Upper lobe of right lung (tissue), 1 donor: ENCODE measurements at places on chromosomes 16 and 17. TPM values are rescaled to one million over a fixed set of nuclear protein-coding genes. Genes with fewer than 3 reads are reported as not detected.

DNA sequence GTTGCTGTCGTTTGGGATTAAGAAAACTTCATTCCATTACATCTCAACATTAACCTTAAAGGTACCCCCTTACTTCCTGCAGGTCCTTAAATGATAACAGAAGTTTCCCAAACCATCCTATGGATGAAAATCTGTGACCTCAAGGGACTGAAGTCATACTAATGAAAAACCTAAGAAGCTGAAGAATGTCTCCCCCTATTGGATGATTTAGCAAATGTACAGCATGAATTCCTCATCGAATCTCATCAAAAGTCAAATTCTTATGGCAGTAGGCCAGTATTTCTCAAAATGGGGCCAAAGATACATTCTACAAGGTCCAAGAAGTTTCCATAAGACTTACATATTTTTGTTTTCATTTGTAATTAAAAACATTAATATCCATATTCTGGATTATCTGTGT, 13.5 kb downstream of the SCO1 start:
- H3K27ac ChIP-seq, result no peak overlapping the region
- no peak for DNase-seq
- H3K4me3 ChIP-seq, result no peak overlapping the region
- H3K36me3 ChIP-seq, result peaks cover 84% of the 10 kb centered on the region

HSD17B1 gene
- 1.4 TPM for total RNA-seq

- no peak for DNase-seq
- H3K27me3 ChIP-seq, result no peaks in the 10 kb centered on the region
Measured at GRCh38 chr16:74511961-74512360, 90.7 kb upstream of the CLEC18B start.

GOSR2 gene
- 66.5 TPM for total RNA-seq

DNA sequence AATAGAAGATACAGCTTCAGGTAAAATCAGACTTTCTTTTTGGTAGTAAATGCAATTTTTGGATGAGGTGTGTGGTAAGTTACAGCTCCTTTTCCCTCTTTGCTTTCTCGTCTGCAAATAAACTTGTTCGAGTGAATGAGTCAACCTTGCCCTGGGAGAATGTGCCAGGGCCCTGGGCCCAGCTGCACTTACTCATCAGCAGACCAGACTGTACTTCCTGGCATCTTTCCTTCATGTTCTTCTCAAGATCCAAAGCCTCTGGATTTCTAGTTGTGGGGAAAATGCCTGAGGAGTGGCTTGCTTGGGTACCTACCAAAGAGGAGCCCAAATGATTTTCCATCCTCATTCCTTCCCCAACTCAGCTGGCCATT, 5.4 kb upstream of the G6PC1 start:
- H3K4me1 ChIP-seq, result peaks cover 46% of the 10 kb centered on the region
- peak; percentile 78 for DNase-seq
- no peaks in the 10 kb centered on the region for H3K27me3 ChIP-seq
- no peak overlapping the region for H3K4me3 ChIP-seq
- H3K36me3 ChIP-seq, result no peaks in the 10 kb centered on the region

KRT31 gene
- total RNA-seq, result not detected

DNA sequence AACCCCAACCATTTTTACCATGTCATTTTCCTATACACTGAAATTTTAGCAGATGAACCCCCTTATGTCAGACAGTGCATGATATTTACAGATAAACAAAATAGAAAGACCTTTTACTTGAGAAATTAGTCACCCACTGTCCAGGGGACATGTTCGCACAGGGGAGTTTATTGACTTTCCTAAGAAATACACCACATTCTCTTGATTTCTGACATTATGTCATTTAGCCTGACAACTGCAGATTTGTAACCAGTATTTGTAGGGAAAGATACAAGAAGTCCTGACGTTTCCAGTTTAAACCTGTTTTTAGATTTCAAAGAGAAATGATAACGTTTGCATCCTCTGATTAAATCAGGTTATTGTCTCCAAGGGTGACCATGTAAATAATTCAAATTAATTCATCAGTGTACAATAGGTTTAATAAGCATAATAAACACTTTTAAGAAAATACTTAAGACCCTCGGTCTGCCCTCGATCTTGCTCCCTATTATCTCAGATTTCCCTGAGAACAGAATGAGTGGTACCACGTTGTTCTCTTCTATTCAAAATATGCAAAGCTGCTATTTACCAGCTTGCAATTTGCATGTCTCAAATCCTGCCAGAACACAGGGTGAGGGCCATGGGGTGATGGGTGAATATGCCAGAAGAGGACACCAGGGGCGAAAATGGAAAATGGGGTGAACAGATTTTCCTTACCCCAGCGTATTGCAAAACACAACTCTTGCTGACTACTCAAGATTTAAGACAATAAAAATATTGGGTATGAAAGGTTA, 2.1 kb upstream of the LYRM9 start:
- DNase-seq, result no peak
- H3K4me3 ChIP-seq, result no peak overlapping the region
- H3K36me3 ChIP-seq, result no peaks in the 10 kb centered on the region

MYH11 gene
- total RNA-seq, result 106 TPM

DNA sequence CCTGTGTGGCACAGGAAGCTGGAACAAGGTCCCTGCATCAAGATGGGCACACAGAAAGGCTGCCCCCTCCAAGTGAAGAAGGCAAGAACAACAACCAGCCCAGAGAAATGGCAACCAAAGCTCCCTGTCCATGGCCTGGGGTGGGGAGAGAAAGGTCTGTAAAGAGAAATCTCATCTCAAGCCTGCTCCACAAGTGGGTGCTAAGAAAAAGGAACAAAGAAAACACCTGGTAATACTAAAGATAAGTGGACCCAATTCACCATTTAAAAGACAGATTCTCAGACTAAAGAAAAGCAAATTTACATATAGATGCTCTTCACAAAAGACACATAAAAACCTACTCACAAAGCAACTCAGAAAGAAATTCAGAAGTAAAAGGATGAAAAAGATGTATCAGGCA, 107.4 kb downstream of the PARN start:
- no peak for DNase-seq
- H3K4me1 ChIP-seq, result peaks cover under 1% of the 10 kb centered on the region
- no peaks in the 10 kb centered on the region for H3K27me3 ChIP-seq

KRTAP4-7 gene
- not detected for total RNA-seq

GRCh38 chr17:8924595-8924994, 40.9 kb downstream of the PIK3R5 start:
- peaks cover 13% of the 10 kb centered on the region for H3K4me1 ChIP-seq
- DNase-seq, result no peak
- H3K4me3 ChIP-seq, result no peak overlapping the region
- no peaks in the 10 kb centered on the region for H3K36me3 ChIP-seq

GRCh38 chr16:10280262-10281170, 98.3 kb upstream of the GRIN2A start:
- H3K4me3 ChIP-seq, result no peak overlapping the region
- H3K36me3 ChIP-seq, result no peaks in the 10 kb centered on the region
- DNase-seq, result no peak
- no peak overlapping the region for H3K27ac ChIP-seq

- no peak for DNase-seq
- H3K4me3 ChIP-seq, result peak overlapping the region; percentile 24
- H3K27me3 ChIP-seq, result no peaks in the 10 kb centered on the region
- peak overlapping the region; percentile 73 for H3K27ac ChIP-seq
- H3K4me1 ChIP-seq, result peaks cover 35% of the 10 kb centered on the region
- H3K36me3 ChIP-seq, result no peaks in the 10 kb centered on the region
Measured at GRCh38 chr16:4052801-4053293, 63.4 kb downstream of the ADCY9 start.

ARHGAP27 gene
- 73.8 TPM for total RNA-seq

DNA sequence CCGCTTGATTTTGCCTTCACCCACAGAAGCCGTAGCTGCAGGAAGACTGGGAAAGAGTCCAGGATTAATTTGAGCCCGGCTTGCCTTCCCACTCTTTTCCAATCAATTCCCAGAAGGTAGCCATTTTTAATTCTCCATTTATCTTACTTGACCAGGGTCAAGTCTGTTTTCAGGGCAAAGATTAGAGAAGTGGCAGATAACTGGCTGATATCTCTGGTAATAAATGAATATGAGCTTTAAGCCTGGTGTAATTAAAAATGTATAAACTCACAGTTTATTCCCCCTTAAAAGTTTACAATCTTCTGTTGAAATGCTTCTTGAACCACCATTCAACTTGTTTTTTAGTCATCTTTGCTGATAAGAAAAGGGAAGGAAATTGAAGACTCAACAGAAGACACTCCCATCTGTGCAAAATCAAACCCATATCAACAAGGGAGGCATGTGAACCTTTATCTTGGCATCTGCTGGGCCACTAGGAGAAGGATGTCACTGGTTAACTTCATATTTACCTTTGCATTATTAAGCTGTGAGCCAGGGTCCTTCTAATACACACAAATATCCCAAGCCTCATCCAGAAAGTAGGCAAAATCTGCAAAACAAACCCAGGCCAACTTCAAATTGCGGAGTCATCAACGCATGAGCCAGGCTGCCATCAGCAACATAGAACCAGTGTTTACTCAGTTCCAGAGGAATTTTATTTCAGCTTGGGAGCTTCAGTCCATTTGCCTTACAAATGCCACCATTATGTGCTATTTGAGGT, 314.6 kb upstream of the MAF start:
- H3K4me1 ChIP-seq, result no peaks in the 10 kb centered on the region

- no peaks in the 10 kb centered on the region for H3K36me3 ChIP-seq
- peak overlapping the region; percentile 25 for H3K4me3 ChIP-seq
- peak; percentile 82 for DNase-seq
Measured at GRCh38 chr17:45311760-45312476, 4.9 kb downstream of the MAP3K14 start.

GRCh38 chr17:46072998-46073397, 73.9 kb downstream of the STH start:
- H3K27me3 ChIP-seq, result no peaks in the 10 kb centered on the region
- H3K36me3 ChIP-seq, result no peaks in the 10 kb centered on the region
- H3K4me1 ChIP-seq, result no peaks in the 10 kb centered on the region
- no peak for DNase-seq

ATXN1L gene
- 32.2 TPM for total RNA-seq

PARN gene
- 31.2 TPM for total RNA-seq

TMEM186 gene
- total RNA-seq, result 9.1 TPM

- H3K27me3 ChIP-seq, result no peaks in the 10 kb centered on the region
- H3K36me3 ChIP-seq, result no peaks in the 10 kb centered on the region
- no peak overlapping the region for H3K27ac ChIP-seq
- H3K4me3 ChIP-seq, result no peak overlapping the region
- DNase-seq, result no peak
- H3K4me1 ChIP-seq, result no peaks in the 10 kb centered on the region
Measured at GRCh38 chr16:72429671-72430081, 257.7 kb upstream of the PMFBP1 start.

TEKT1 gene
- total RNA-seq, result not detected

- no peak overlapping the region for H3K27ac ChIP-seq
- peaks cover 23% of the 10 kb centered on the region for H3K4me1 ChIP-seq
- no peaks in the 10 kb centered on the region for H3K36me3 ChIP-seq
Measured at GRCh38 chr17:49638818-49639217, 39.1 kb downstream of the SPOP start.

DNA sequence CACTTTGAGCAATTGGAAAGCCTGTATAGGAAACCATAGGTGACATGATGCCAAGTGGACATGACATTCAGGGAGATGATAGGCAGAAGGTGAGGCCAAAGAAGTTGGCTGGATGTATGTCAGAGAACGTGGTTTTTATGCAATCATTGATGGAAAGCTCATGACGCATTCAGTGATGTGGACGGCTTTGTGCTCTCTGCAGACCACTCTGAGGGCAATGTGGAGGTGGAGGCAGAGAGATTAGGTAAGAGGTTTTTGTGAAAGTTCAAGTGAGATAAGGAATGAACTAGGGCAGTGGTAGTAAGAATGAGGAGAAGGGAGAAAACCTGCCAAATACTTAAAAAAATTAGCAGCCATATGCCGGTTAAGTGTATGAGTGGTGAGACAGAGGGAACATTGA, 99.0 kb downstream of the PRKCA start:
- no peaks in the 10 kb centered on the region for H3K36me3 ChIP-seq
- no peak overlapping the region for H3K4me3 ChIP-seq
- H3K4me1 ChIP-seq, result peaks cover 24% of the 10 kb centered on the region

DNA sequence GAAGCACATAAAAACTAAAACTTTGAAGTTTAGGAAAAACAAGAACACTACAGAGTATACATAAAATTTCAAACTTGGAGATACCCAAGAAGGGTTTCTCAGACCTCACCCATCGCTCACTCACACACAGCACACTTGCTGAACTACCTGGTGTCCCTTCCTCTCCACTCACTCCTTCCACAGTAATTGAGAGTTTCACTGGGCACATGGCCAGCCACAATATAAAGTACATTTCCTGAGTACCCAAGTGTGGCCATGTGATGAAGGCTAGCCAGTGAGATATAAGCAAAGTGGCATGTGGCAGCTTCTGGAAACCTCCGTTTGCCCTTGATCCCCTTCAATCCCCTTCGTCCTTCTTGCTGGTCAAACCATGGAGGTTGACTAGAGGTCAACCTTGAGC, 11.9 kb downstream of the TOX3 start:
- no peak overlapping the region for H3K4me3 ChIP-seq
- H3K4me1 ChIP-seq, result no peaks in the 10 kb centered on the region
- no peak for DNase-seq
- no peak overlapping the region for H3K27ac ChIP-seq
- no peaks in the 10 kb centered on the region for H3K36me3 ChIP-seq

DNA sequence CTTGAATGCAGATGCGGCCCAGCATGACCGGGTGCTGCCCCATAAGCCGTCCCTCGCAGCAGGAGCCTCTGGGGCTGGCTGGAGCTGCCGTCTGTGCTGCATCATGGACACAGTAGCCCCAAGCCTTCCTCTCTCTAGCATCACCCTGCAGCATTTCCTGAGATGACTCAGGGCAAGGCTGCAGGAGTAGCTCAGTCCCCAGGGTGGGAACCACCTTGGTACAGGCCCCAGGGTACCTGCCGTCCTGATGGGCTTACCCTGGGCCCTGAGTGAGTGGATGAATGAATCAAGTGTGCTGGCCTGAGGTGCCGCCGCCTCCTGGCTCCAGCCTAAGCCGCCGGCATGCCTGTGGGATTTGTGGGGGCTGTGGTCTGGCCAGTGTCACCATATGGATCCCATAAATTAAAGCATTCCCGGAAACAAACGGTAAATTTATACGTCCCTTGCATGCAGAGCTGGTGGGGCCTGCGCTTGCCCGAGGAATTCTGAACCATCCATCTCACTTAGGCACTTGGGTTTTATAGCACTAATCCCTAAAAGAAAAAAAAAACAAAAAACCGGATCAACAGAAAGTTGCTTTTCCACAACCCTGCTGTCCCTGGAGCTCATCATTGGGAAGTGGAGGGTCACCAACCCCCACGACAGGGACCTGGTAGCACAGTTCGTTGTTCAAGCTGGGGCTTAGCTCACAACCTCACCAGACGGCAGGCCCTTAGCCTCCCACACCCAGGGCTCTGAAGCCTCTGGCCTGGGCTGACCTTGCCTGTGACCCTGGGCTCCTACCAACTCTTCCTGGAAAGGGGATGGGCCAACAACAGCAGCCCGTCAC, 242.6 kb upstream of the CIBAR2 start:
- no peaks in the 10 kb centered on the region for H3K27me3 ChIP-seq
- peak; percentile 61 for DNase-seq
- peak overlapping the region; percentile 73 for H3K27ac ChIP-seq
- H3K4me1 ChIP-seq, result peaks cover 29% of the 10 kb centered on the region
- no peaks in the 10 kb centered on the region for H3K36me3 ChIP-seq

ATP2A1 gene
- 0.46 TPM for total RNA-seq
